ENCODE measurements at places on chromosomes 2 and 18.

DNA sequence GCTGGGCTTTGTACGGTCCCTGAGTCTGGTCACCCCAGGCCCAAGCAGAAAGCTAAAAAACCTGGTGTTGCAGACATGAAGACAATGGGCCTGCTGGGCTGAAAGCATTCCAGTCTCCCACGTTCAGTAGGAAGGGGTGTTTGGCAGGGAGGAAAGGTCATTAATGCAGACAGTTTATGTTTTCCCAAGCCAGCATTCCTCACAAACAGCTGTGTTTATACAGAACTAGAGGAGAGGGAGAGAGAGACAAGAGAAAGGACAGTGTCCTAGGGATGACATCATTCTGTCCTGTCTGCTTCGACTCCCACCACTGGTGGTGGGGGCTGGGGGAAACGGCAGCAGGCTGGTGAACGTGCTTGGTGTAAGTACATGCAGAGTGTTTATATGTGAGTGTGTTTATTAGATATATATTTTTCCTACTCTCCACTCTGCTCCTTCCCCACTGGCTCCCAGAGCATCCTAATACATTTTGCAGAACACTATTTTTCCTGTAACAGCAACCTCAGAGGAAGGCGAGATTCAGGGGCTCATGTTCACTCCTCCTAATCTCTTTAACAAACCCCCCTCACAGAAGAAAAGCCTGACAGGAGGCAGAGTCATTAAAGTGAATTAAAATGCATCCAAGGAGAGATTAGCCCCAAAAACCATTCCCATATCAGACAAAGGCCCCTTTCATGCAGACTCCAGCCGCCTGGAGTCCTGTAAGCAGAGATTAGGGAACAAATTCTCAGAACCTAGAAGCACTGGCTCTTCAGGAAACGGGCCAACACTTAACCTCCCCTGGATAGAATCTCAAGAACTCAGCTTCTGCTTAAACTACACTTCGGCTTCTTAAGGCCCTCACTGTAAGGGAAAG, 380.4 kb downstream of the TNS1 start:
- no peak for DNase-seq

GRCh38 chr2:97738179-97739019, 25.0 kb downstream of the ZAP70 start:
- DNase-seq = no peak

DNA sequence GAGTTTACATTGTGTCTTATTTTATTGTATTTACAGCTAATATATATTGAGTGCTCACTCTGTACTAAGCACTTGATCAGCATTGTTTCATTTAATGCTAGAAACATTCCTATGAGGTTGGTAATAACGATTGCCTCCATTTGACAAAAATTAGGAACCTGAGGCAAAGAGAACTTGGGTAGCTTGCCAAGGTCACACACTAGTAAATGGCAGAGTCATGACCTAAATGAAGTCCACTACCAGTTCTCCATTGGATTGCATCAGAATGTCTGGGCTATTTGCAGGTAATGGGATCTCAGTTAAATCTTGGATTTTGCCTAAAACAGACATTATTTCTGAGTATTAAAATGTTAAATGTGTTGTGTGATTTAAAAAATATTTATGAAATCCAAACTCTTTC, 65.8 kb upstream of the CRIM1 start:
- DNase-seq = no peak

DNA sequence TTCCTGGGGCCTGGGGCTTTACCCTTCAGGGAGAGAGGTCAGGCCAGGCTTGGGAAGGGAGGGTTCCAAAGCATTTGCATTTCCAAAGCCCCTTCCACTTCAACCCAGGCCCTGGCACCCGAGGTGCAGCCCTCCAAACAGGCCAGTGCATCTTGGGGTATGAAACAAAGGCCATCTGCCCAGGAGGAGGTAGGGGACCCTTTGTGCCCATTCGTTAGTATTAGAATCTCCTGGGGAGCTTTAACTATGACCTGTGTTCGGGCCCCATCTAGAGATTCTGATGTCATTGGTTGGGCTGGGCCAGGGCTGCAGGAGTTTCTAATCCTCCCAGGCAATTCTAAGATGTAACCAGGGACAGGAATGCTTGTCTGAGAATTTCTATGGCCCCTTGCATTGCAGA, 73.6 kb downstream of the CIB4 start:
- DNase-seq = no peak

- DNase-seq = no peak
Measured at GRCh38 chr2:155100261-155100660, 401.8 kb downstream of the KCNJ3 start.

DNA sequence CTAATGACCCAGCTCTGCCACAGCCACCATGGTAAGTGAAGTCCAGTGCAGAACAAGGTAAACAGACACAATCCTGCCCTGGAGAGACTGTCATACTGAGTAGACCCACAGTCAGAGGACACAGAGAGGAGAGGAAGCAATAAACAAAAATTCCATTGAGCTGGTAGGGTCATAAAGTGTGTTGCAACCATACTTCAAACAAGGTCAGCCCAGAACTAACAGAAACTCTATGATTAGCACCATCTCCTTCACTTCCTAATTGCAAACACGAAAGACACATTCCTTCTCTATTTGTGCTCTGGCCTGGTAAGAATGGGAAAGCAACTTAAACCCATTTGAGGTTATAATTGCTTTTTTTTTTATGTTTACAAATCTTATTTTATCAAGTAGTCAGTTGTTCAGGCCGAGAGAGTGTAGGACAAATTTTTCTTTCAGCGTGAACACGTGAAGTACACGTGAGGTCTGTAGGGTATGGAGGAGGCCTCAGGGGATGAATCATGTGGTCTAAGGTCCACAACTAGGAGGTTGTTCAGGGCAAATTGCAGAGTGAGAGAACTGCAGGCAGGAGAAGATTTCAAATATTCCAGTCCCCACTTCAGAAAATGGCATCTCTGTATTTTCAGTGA, 71.4 kb upstream of the GLS start:
- no peak for DNase-seq

GRCh38 chr2:146385031-146385430, 1459.8 kb upstream of the ACVR2A start:
- DNase-seq = peak; percentile 13

GRCh38 chr18:76277801-76278200, 217.2 kb downstream of the ZNF516 start:
- no peak for DNase-seq

DNA sequence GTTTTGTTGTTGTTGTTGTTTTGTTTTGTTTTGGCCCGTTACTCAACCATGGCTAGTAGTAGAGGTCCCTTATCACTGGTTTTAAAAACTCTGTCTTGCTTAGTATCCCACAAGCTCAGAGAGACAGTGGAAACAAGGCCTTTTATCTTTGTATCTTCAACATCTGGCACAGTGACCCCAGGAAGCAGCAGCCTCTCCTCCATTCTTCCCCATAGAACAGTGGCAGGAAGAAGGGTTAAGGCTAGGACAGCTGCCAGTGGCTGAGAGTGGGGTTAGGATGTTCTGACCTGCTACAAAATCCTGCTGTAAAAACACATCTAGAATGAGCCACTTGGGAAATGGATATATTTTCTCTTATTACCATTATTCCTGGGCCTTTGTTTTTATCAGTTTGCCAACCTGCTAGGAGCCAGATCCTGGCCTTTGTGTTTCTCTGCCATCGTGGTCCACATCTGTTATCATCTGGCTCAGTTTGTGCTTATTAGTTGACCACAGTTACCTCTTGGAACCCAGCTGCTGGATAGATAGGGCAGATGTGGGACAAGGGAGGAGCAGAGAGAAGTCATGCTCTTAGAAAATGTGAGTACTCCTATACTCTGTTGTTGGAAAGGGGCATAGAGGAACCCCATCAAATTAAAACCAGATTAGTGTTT, 246.8 kb downstream of the AGPS start:
- no peak for DNase-seq

- peak; percentile 48 for DNase-seq
Measured at GRCh38 chr2:179020156-179020750, 29.7 kb downstream of the CCDC141 start.

DNA sequence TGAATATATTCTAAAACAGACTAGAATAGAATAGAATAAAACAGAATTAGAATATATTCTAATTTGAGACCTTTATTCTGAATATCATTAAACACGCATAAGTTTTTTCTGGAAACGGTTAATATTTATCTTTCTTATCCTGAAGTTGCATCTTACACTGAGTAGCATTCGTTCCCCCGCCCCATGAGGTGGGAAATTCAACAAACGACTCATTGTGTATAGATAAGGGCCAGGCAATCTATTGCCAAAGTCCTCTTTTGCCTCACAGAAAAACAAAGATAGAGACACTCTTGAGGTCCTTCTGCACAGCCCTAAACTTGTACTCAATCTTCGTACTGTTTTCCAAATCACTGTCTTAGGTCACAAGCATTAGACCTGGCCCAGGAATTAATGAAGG, 98.1 kb downstream of the COL6A3 start:
- no peak for DNase-seq

DNA sequence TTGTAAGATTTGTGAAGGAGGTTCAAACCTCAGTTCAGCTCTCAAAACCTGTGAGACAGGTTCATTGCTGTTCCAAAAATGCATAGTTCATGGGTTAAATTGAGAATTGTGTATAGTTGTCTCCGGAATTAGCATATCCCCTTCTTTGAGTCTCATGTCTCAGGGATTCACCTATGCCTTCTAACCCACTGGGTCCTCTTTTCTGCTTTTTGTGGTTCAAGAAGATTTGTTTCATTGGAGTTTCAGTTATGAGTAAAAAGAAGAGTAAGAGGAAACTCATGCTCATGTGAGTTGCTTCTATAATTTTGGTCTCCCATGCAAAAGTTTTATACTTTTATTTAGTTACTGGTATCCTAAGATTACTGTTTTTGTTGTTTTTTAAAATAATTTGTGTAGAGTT, 1219.8 kb upstream of the ZEB2 start:
- no peak for DNase-seq

DNA sequence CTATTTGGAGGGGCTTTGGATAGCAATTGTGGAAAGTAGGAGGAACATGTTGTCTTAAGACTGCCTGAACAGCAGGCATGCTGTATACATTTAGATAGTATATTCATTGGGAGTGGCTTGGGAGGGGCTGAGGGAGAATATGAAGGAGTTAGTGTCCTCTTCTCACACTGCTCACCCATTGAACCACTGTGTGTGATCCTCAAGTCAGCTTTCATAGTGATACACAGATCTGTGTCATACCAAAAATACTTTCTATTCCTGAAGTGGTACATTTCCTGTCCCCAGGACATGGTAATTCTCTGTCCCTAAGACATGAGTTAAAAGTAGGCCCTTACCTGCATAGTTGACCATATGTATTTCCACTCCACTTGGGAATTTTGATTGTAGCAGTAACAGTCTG, 9.6 kb downstream of the NEMP2 start:
- DNase-seq = no peak

- no peak for DNase-seq
Measured at GRCh38 chr2:122191331-122191730, 435.9 kb downstream of the TSN start.

- no peak for DNase-seq
Measured at GRCh38 chr2:42193722-42194187, 24.6 kb downstream of the EML4 start.

- DNase-seq = no peak
Measured at GRCh38 chr2:220191737-220192136, 564.3 kb downstream of the SLC4A3 start.

DNA sequence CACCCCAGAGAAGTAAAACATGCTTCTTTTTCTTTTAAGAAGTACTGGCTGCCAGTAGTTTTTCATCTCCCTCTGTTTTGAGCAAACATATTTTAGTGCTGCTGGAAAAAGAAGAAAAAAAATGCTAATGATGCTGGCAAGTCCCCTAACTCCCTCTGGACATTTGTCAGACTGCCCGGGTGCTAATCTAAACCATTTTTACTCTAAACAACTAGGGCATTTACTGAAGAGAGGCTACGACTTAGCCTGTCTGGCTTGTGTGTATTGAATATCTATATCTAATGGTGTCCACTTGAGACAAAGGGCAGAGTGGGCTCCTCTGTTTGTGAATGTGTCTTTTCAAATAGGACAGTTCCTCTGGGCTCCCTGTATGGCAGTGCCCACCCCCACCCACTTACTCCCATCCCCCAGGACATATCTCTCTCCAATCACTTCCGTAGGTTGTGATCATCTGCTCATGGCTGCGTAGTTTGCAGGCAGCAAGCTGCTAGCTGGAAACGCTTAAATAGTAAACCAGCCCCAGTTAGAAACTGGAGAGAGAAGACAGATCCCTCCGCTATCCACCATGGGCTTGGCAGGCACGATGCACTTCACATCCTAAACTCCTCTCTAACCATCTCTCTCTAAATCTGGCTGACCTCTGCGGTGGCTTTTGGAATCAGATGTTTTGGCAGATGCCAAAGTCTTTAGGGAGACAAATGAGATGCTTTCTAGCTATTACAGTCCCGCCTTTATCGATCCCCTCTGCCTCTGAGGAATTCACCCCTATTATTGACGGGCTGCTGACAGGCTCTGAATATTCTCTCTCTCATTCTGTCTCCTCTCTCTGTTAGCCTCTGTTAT, 58.3 kb downstream of the DOCK10 start:
- DNase-seq = no peak

GRCh38 chr2:115389898-115390565, 947.6 kb downstream of the DPP10 start:
- DNase-seq = no peak

DNA sequence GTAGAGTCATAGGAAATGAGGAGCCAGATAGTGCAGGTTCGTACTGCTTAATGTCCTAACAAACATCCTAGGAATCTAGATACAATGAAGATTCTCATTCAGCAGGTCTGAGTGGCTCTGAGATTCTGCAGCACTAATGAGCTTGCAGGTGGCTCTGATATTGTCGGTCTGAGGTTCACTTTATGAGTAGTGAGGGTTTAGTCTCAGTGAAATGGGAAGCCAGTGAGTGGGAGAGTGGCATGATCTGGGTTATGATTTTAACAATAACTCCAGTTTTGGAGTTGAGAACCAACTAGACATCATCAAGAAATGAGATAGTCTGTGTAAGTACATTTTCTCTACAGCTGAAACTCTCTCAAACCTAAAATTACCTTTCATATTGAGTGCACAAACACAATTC, 166.8 kb upstream of the SP5 start:
- DNase-seq = no peak

- DNase-seq = no peak
Measured at GRCh38 chr18:9278028-9278427, 56.5 kb upstream of the TWSG1 start.

- DNase-seq = no peak
Measured at GRCh38 chr2:150267651-150268415, 219.6 kb downstream of the RND3 start.

DNA sequence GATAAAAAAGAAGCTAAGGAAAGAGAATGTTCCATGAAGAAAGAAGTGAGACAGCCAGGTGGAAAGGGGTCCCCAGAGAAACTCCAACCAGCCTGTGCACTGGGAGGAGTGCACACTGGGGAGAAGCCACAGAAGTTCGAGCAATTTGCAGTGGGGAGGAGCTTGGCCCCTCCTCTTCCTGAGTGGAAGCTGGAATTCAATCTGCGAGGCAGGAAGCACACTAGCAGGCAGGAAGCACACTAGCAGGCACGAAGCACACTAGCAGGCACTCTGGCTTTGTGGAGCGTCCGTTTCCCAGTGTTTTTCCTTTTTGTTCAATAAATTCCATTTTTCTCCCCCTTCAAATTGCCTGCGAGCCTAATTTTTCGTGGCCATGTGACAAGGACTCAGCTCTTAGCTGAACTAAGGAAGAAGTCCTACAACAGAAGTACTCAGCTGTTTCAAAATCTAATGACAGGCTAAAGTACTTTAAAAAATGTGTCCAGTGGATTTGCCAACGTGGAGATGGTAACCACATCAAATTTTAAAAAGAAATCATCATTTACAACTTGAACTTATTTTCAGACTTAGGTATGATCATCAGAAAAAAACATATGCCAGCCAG, 21.4 kb upstream of the SPIRE1 start:
- no peak for DNase-seq

- no peak for DNase-seq
Measured at GRCh38 chr18:41604964-41605363, 350.1 kb upstream of the PIK3C3 start.

- DNase-seq = no peak
Measured at GRCh38 chr2:176128172-176128981, 1.1 kb upstream of the HOXD8 start.

All from germinal center (tissue), 1 donor.